K562 (cell line): ENCODE measurements at places on chromosomes 16 and 17. TPM values are rescaled to one million over a fixed set of nuclear protein-coding genes. Genes with fewer than 3 reads are reported as not detected.

Gene SEPTIN12
- total RNA-seq, result not detected in 2 replicates

Gene CNGB1
- not detected in 2 replicates for total RNA-seq

Gene MYL4
- 177 and 183 TPM in 2 replicates for total RNA-seq

Gene KCNH4
- 1.8 and 2.0 TPM in 2 replicates for total RNA-seq

Gene TEKT1
- not detected in 2 replicates for total RNA-seq

Gene CDRT4
- 3.0 and 3.1 TPM in 2 replicates for total RNA-seq

Gene AXIN2
- total RNA-seq, result 2.4 and 2.8 TPM in 2 replicates

Gene CDH8
- total RNA-seq, result 1.1 and 1.4 TPM in 2 replicates

Gene JMJD8
- total RNA-seq, result 50.6 and 56.6 TPM in 2 replicates

Gene FOXC2
- total RNA-seq, result 0.11 TPM in 2 replicates

Gene C16orf96
- not detected in 2 replicates for total RNA-seq

Gene GAST
- total RNA-seq, result not detected in 2 replicates

DNA sequence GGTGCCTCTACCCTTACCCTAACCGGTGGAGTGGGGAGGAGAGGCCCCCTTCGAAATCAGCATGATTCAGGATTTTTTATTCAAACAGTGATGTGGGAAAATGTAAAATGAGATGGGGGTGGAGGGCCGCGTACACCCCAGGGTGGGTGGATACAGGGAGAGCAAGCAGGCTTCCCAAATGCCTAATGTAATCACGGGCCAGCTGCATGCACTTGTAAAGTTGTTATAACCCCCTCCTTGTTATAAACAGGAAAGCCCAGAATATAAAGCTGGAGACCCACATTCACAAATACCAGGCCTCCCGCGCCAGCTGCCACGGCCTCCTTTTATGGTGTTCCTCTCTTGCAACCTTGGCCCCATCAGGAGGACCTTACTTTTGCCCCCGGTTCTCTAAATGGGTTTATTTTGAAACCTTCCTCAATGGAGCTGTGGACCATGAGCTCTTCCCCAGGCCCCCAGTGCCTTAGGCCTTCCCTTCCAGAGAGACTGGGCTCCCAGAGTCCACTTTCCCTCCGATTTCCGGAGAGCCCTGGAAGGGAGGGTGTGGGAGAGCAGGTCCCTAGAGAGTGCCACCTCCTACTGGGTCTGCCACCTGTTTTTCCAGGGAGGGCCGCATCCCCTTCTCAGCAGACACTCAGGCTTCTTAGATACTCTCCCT lies 906 bp upstream of the FOXL1 start:
- H3K27ac ChIP-seq, result no peak overlapping the region
- H3K4me3 ChIP-seq, result no peak overlapping the region
- peaks cover 19% of the 10 kb centered on the region for H3K4me1 ChIP-seq
- peaks cover 68% of the 10 kb centered on the region for H3K27me3 ChIP-seq

- no peak overlapping the region for H3K4me3 ChIP-seq
- H3K4me1 ChIP-seq, result no peaks in the 10 kb centered on the region
- no peak for DNase-seq
- H3K36me3 ChIP-seq, result no peaks in the 10 kb centered on the region
- H3K27ac ChIP-seq, result no peak overlapping the region
These were observed 121.9 kb upstream of the CDH13 start for GRCh38 chr16:82504836-82505235.

GRCh38 chr16:28925386-28926228 lies 569 bp upstream of the RABEP2 start:
- DNase-seq, result peak; percentile 72
- peak overlapping the region; percentile 100 for H3K4me3 ChIP-seq
- peaks cover 9% of the 10 kb centered on the region for H3K4me1 ChIP-seq
- no peaks in the 10 kb centered on the region for H3K36me3 ChIP-seq
- H3K27me3 ChIP-seq, result no peaks in the 10 kb centered on the region

- H3K4me1 ChIP-seq, result peaks cover 12% of the 10 kb centered on the region
- no peak overlapping the region for H3K27ac ChIP-seq
- H3K4me3 ChIP-seq, result no peak overlapping the region
- H3K36me3 ChIP-seq, result no peaks in the 10 kb centered on the region
These were observed 10.3 kb downstream of the KIF19 start for GRCh38 chr17:74336307-74336706.

GRCh38 chr16:17544785-17545184 lies 74.0 kb upstream of the XYLT1 start:
- H3K4me3 ChIP-seq, result no peak overlapping the region
- no peaks in the 10 kb centered on the region; the same call in 1 of the 2 replicates for H3K27me3 ChIP-seq
- no peak overlapping the region for H3K27ac ChIP-seq
- DNase-seq, result peak; percentile 52
- H3K36me3 ChIP-seq, result no peaks in the 10 kb centered on the region

DNA sequence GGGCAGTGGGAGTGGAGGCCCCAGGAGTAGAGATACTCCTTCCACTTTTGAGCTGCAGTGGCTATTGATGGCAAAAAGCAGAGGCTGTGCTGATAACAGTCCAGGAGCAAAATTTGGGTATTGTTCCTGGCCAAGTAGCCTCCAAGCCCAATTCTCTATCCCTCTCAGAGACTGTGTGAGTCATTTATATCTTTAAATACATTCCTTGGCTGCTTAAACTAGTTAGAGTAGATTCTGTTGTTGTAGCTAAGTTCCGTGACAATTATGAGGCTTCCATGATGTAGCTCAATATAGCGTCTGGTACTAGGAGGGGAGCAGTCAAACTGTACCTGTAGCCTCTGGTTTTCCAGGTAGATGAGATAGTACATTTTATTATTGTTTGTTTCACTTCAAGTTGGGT lies 19.9 kb upstream of the UBE2G1 start:
- DNase-seq, result no peak
- H3K4me3 ChIP-seq, result no peak overlapping the region

GRCh38 chr17:32491371-32492263 lies 4.8 kb downstream of the CDK5R1 start:
- no peaks in the 10 kb centered on the region for H3K27me3 ChIP-seq
- H3K4me3 ChIP-seq, result no peak overlapping the region
- peak; percentile 56 for DNase-seq
- H3K27ac ChIP-seq, result peak overlapping the region; percentile 14; the same call in 1 of the 3 replicates
- H3K4me1 ChIP-seq, result peaks cover 40% of the 10 kb centered on the region
- H3K36me3 ChIP-seq, result peaks cover 35% of the 10 kb centered on the region; the same call in 2 of the 3 replicates

GRCh38 chr16:53936052-53936451 lies 232.1 kb downstream of the FTO start:
- DNase-seq, result no peak
- H3K27me3 ChIP-seq, result no peaks in the 10 kb centered on the region
- no peaks in the 10 kb centered on the region for H3K36me3 ChIP-seq
- H3K4me1 ChIP-seq, result no peaks in the 10 kb centered on the region
- no peak overlapping the region for H3K4me3 ChIP-seq

- no peak overlapping the region for H3K4me3 ChIP-seq
- H3K36me3 ChIP-seq, result no peaks in the 10 kb centered on the region
- H3K27me3 ChIP-seq, result peaks cover 88% of the 10 kb centered on the region
- no peaks in the 10 kb centered on the region for H3K4me1 ChIP-seq
These were observed 54.1 kb downstream of the MEAK7 start for GRCh38 chr16:84450176-84450865.

- H3K36me3 ChIP-seq, result peaks cover 90% of the 10 kb centered on the region
- H3K27ac ChIP-seq, result no peak overlapping the region
- DNase-seq, result no peak
- H3K27me3 ChIP-seq, result no peaks in the 10 kb centered on the region
- H3K4me3 ChIP-seq, result no peak overlapping the region
These were observed 20.2 kb downstream of the SNN start for GRCh38 chr16:11688520-11688886.

DNA sequence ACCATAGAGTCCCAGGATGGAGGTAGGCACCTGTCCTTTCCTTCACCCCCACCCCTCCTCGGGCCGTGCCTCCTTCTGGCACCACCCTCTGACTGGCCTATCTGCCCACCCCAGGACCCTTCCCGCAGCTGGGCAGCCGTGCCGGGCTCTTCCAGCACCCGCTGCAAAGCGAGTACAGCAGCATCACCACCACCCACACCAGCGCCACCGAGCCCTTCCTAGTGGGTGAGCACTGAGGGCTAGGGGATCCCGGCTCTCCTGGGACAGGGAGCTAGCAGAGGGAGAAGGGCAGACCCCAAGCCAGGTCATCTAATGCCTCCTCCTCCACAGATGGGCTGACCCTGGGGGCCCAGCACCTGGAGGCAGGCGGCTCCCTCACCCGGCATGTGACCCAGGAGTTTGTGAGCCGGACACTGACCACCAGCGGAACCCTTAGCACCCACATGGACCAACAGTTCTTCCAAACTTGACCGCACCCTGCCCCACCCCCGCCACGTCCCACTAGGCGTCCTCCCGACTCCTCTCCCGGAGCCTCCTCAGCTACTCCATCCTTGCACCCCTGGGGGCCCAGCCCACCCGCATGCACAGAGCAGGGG lies 7.8 kb downstream of the GALK1 start:
- H3K36me3 ChIP-seq, result no peaks in the 10 kb centered on the region
- H3K27ac ChIP-seq, result no peak overlapping the region
- peaks cover 13% of the 10 kb centered on the region for H3K4me1 ChIP-seq
- no peak for DNase-seq
- H3K4me3 ChIP-seq, result no peak overlapping the region
- H3K27me3 ChIP-seq, result no peaks in the 10 kb centered on the region

- H3K4me3 ChIP-seq, result no peak overlapping the region
- DNase-seq, result no peak
- H3K4me1 ChIP-seq, result no peaks in the 10 kb centered on the region; the same call in 1 of the 2 replicates
These were observed 25.4 kb upstream of the ARHGAP23 start for GRCh38 chr17:38402897-38403296.

DNA sequence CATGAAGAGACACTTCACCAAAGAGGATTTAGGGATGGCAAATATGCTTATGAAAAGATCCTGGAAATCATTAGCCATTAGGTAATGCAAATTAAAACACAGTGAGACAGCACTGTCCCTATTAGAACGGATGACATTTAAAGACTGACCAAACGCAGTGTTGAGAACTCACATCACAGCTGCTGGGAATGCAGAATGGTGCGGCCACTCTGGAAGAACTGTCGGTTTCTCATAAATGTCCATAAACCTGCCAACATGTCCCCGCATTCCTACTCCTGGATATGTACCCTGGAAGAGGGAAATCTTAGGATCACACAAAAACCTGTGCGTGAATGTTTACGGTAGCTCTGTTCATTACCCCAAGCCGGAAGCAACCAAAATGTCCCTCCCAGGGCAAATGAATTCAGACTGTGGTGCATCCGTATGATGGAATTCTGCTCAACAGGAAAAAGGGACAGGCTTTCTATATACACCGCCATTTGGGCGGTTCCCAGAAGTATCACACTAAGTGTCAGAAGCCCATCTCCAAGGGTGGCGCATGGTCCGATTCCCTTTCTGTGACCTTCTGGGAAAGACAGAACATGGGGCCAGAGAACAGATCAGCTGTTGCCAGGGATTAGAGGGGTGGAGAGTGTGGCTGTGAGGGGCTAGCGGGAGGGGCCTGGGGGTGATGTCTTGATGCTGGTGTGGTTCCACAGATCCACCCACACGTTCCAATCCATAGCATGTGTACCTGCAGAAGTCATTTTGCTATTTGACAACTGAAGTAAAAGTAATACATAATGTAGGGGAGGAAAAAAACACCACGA lies 197.2 kb upstream of the CHMP6 start:
- H3K4me1 ChIP-seq, result peaks cover 20% of the 10 kb centered on the region
- no peak overlapping the region for H3K27ac ChIP-seq
- H3K4me3 ChIP-seq, result no peak overlapping the region
- no peaks in the 10 kb centered on the region for H3K27me3 ChIP-seq
- DNase-seq, result no peak
- peaks cover 22% of the 10 kb centered on the region; the same call in 2 of the 3 replicates for H3K36me3 ChIP-seq

- no peaks in the 10 kb centered on the region for H3K27me3 ChIP-seq
These were observed 9.4 kb upstream of the HEATR6 start for GRCh38 chr17:60087882-60088669.

- H3K4me1 ChIP-seq, result no peaks in the 10 kb centered on the region; the same call in 1 of the 2 replicates
- no peak for DNase-seq
- H3K27ac ChIP-seq, result no peak overlapping the region
- H3K27me3 ChIP-seq, result peaks cover 60% of the 10 kb centered on the region
These were observed 43.7 kb downstream of the HSBP1 start for GRCh38 chr16:83851473-83851872.

- DNase-seq, result no peak
- H3K4me1 ChIP-seq, result peaks cover 30% of the 10 kb centered on the region
- H3K36me3 ChIP-seq, result no peaks in the 10 kb centered on the region
These were observed 33.8 kb downstream of the FA2H start for GRCh38 chr16:74740795-74741304.

DNA sequence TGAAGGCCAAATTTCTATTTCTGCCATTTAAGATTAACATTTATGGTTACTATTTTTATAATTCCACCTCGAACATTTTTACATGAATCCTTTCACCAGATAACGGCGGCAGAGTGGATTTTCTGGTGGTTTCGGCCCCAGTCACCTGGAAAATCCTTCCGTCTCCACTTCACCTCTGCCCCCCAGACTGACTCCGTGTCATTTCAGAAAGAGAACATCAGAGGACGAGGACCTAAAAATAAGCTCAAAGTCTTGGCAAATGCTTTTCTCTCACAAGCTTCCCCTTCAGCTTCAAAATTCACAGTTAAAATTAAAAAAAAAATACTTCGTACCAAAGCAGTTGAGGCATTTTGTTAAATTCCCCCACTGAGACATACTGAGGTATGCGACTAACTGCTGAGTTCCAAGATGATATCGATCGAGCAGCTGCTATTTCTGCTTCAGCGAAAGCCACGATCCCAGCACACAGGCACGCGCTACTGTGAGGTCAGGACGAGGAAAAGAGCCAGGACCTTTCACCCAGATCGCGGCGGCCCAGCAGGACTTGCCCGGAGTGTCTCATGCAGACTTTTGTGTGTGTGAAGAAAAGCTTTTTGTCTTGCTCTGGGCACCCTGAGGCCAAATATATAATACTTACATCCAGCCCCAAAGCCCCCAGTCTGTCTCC lies 36.8 kb downstream of the ASPA start:
- H3K36me3 ChIP-seq, result no peaks in the 10 kb centered on the region
- H3K27me3 ChIP-seq, result no peaks in the 10 kb centered on the region
- no peaks in the 10 kb centered on the region for H3K4me1 ChIP-seq
- peak; percentile 6 for DNase-seq

DNA sequence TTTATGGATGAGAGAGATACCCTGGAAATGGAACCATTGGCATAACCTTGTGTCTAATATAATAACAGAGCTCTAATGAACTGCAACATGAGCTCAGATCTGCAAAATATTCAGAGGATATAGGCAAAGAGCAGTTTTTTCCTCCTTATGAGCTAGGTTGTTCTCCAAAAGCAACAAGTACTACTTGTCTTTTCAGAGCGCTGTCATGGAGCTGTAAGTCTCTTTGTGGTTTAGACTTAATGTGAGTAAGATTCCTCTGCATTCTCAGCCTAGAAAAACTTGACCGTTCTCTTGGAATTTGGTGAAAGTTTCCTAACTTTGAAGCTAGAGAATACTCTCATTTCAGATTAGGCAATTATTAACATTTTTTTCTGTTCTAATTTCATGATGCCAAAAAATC lies 85.2 kb downstream of the FTO start:
- no peak overlapping the region for H3K27ac ChIP-seq
- H3K36me3 ChIP-seq, result no peaks in the 10 kb centered on the region
- no peaks in the 10 kb centered on the region for H3K4me1 ChIP-seq
- DNase-seq, result no peak
- H3K27me3 ChIP-seq, result no peaks in the 10 kb centered on the region

- H3K27me3 ChIP-seq, result peaks cover 27% of the 10 kb centered on the region
- no peaks in the 10 kb centered on the region for H3K36me3 ChIP-seq
- no peak overlapping the region for H3K27ac ChIP-seq
- H3K4me3 ChIP-seq, result no peak overlapping the region
These were observed 94.6 kb upstream of the TBX2 start for GRCh38 chr17:61305024-61305423.

DNA sequence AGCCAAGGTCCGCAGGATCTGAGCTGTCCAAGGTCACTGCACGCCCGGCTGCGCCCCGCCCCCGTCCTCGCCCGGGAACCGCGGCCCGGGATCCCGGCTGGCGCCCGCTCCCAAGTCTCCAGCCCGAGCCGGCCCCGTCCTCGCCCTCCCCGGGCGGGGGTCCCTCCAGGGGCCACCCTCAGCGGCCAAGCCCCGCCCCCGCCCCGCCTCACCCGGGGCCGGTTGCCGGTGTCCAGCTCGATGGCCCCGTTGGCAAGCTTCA lies 216 bp downstream of the VPS9D1 start:
- H3K4me1 ChIP-seq, result peaks cover 40% of the 10 kb centered on the region
- H3K27me3 ChIP-seq, result no peaks in the 10 kb centered on the region
- peaks cover 57% of the 10 kb centered on the region for H3K36me3 ChIP-seq
- peak overlapping the region; percentile 88 for H3K27ac ChIP-seq
- no peak for DNase-seq
